T-helper 2 cell (primary cell): ENCODE measurements at places on chromosomes 4 and X.

DNA sequence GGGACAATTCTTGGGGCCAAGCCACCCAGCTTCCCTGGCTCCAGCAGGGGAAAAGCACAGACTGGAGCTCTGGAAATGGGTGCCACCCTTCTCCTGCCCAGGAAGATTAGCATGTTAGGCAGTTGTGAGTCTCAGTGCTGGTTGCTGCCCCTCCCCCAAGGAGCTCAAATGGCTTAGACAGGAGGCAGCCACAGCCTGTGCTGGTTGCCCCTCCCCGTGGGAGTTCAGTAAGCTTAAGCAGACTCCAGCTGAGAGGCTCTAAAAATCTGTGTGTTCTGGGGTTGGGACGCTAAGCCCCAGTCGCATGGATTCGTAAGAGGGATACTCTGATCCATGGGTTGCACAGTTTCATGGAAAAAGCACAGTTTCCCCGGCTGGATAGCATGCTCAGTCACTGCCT is 92.7 kb upstream of the NDST3 start:
- no peak for DNase-seq

DNA sequence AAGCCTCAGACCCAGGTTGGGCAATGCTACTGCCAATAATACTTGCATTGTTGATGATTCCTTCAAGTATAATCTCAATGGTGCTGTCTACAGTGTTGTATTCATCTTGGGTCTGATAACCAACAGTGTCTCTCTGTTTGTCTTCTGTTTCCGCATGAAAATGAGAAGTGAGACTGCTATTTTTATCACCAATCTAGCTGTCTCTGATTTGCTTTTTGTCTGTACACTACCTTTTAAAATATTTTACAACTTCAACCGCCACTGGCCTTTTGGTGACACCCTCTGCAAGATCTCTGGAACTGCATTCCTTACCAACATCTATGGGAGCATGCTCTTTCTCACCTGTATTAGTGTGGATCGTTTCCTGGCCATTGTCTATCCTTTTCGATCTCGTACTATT is 7.4 kb downstream of the LPAR4 start:
- DNase-seq: no peak

DNA sequence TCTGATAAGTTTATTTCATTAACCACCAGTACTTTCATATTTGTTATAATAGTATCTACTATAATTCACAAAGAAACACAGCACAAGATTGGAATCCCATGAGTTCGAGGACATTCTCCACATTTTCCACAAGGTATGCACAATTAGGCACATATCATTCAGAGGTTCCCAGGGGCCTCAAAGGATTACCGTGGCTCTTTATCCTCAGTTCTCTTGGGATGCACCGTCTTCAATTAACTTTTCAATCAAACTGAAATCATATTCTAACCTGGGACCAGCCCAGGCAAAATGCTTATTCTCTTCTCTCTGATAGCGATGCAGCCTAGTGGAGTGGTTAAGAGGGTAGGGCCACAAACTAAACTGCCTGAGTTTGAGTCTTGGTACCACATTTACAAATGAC is 242.6 kb upstream of the RASGEF1B start:
- DNase-seq: no peak

DNA sequence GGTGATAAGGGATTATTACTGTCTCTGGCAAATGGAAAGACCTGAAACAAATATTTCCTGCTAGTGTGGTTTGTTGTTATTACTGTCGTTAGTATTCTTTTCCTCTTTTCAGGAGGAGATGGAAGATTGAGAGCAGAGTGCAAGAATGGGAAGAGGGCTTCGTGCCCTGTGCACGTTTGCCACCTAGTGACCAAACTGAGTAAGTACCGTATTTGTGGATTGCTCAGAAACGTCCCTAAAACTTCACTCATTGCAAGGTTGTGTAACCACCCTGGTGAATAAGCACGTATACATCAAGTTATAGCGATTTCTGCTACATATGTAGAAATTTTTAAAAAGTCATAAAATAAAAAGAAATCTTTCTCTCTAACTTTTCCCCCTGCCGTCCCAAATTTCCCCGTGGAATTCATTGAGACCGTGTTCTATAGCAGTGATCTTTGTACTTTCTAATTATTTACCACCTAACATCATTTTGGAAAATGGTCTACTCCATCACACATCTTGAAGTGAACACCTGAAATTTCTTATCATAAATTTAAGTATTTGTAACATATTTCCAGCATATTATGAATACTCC is 24.3 kb downstream of the LINC00632 start:
- peak; percentile 31 for DNase-seq

GRCh38 chr4:107098401-107098800 is 62.3 kb upstream of the DKK2 start:
- no peak for DNase-seq
